ENCODE measurements at places on chromosomes 2 and 18.

- no peak for DNase-seq
Observed at GRCh38 chr2:169512525-169512924, 3.0 kb downstream of the KLHL41 start.

- DNase-seq = no peak
Observed at GRCh38 chr2:57877811-57878170, 168.8 kb upstream of the VRK2 start.

GRCh38 chr2:226802573-226802972, 3.0 kb upstream of the IRS1 start:
- peak; percentile 70 for DNase-seq

DNA sequence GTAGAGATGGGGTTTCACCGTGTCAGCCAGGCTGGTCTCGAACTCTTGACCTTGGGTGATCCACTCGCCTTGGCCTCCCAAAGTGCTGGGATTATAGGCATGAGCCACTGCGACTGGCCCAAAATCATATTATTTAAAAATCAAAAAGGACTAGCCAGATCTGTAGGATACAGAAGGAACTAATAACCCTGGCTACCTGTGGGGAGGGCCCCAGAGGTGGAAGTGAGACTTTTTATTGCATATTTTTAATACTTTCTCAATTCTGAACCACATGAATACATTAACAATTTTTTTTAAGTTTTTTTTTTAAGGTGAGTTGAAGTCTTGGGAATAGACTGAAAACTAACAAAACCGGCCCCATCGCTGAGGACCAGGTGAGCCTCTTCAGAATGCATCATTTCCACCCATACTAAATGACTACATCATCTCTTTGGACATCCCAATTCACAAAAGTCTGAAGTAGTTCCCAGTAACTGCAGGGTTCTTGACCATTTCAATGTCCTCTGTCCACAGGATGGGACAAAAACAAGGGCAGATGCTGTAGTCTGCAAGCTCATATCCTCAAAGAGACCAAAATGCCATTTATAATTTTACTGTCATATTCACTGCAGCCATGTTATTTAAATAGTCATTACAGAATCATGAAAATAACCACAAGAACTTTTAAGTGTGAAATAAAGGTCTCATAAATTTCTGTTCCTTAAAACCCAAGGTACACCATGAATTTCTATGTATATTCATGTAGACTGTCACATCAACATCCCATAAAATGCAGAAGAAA, 21.4 kb downstream of the RPL31 start:
- no peak for DNase-seq

- DNase-seq = no peak
Observed at GRCh38 chr18:59509481-59510442, 150.7 kb upstream of the LMAN1 start.

- no peak for DNase-seq
Observed at GRCh38 chr2:176567361-176567760, 298.1 kb downstream of the MTX2 start.

DNA sequence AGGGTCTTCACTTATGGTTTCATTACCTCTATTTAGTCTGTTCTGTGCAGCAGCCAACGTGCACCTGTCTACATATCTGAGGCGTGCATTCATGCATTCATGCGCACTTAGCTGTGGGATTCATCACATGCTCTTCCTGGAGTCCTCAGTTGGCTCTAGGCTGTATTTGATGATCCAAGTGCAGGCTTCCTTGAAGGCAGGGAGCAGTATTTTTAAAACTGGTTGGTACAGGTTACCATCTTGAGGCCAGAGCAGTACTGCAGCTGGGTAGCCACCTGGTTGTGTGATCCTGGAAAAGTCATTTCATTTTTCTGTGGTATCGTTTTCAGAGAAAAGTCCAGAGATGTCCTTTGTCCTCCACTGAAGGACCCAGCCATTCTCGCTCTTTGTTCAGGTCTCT, 109.8 kb downstream of the EN1 start:
- DNase-seq = no peak

DNA sequence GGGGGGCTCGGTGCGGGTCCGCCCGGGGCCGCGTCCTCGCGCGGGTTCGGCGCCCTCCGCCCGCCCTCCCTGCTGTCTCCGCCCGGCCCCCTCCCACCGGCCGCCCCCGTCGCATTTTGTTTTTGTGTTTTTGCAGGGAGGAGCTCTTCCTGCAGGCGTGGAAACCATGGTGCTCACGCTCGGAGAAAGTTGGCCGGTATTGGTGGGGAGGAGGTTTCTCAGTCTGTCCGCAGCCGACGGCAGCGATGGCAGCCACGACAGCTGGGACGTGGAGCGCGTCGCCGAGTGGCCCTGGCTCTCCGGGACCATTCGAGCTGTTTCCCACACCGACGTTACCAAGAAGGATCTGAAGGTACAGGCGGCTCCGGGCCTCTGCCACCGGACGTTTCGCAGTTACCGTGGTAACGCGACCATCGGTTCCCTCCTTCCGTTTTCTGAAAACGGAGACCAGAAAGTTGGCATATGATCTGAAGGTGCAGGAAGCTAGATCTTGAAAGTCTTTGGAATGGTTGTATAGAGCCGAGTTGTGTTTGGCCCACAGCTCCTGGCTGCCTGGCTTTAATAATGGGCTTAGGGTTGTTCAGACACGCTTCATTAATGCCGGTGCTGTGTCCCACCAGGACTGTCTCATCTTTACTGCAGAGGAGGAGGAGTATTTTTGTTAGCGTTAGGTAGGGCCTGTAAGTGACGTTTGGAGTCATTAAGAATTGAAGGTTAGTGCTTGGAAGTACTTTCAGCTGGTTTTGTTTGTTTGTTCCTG, 891 bp downstream of the KDM3A start:
- peak; percentile 18 for DNase-seq

DNA sequence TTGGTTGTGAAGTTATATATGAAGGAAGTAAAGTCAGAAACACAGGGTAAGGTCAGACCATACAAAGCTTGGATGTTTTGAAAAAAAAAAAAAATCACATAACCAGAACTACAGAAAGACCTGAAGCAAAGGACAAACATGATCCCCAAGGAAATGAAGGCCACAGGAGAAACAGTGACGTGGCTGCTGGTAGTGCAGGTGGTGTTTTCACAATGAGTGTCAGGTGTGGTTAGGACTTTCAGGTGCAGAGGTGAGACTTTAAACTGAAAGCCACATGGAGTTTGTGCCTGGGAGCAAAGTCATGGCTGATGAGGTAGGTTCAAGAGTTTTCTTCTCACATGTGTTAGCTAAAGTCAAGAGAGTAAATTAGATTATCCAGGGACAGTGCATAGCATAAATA, 270.7 kb downstream of the PIEZO2 start:
- no peak for DNase-seq

- DNase-seq = peak; percentile 61
Observed at GRCh38 chr2:1750933-1751766, 6.8 kb upstream of the PXDN start.

DNA sequence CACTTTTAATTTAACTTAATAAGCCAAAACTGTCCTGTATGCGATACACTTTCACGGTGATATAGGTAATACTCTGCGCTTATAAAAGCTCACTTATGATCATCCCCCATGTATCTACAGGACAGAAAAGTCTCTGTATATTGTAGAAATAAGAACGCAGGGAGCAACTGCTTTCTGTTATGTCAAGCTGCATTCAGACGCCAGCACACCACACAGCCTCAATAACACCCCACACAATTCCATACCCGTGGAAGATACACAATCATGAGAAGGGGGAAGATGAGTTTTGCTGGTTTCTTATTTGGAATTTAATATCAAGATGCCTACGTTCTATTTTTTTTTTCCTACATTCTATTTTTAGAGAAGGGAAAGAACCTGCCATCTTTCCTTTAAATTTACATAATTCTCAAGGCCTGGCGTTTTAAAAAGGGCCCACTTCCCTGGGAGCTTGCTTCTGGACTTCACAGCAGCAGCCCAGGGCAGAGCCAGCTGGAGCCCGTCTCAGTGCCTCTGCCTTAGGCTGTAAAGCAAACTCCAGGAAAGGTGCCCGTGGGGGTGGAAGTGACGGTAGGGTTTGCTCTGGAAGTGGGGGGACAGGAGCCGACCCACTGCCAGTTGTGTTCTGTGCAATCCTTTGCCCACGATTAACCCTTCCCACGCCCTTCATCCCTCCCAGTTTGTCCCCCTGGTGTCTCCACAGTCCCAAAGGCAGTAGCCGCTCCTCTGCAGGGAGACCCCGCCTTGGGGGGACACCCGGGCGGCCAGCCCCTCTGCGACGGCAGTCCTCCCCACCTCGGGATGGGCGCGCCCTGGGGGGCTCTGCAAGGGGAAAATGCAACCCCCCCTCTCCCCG, 5.3 kb downstream of the PTGR3 start:
- DNase-seq = no peak

DNA sequence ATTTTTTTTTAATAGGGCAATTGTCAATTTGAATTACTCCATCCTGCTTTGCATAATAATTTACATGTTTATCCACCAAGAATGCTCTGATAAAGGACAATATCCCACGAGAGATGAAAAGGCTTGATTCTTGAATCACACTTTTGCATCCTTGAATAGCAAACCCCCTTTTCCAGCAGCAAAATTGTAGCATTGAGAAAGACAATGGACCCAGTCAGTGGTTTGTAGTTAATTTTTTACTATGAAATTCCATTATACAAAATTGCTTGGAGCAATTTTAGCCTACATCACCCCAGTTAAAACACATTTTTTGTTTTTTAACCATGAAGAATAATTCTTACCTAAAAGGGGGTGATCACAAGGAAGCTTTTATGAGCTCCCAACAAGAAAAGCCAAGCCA, 255.1 kb downstream of the RND3 start:
- no peak for DNase-seq

DNA sequence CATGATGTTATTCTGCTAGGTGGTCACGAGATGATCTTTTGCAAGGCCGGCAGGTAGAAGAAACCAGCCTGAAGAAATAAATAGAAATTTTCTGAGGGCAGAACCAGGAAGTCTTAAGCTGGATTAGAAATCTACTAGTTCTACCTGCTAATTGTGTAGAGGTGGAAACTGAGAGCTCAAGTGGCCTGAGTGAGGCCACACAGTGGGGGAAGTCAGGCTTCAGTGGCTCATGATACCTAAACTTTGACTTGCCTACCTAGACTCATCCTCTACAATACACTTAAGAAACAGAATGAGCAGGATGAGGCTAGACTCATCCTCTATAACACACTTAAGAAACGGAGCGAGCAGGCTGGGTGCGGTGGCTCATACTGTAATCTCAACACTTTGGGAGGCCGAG, 134.9 kb upstream of the NDUFV2 start:
- DNase-seq = no peak

DNA sequence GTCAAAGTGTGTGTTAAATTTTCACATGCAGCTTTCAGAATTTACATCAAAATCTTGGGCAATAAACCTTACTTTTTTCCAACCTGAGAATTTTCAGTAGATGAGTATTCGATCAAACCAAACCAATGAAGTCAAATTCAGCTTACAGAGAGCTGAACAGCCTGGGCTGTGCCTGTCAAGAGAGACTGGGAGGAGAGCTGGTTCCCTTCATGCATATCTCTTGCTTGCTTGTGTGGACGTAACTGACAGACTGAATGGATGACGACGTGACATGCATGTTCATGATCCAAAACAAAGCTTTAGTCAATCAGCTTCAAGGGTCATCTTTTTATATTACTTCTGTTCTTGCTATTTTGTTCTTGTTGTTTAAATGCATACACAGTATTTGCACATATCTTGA, 145.2 kb downstream of the GALNT3 start:
- no peak for DNase-seq

DNA sequence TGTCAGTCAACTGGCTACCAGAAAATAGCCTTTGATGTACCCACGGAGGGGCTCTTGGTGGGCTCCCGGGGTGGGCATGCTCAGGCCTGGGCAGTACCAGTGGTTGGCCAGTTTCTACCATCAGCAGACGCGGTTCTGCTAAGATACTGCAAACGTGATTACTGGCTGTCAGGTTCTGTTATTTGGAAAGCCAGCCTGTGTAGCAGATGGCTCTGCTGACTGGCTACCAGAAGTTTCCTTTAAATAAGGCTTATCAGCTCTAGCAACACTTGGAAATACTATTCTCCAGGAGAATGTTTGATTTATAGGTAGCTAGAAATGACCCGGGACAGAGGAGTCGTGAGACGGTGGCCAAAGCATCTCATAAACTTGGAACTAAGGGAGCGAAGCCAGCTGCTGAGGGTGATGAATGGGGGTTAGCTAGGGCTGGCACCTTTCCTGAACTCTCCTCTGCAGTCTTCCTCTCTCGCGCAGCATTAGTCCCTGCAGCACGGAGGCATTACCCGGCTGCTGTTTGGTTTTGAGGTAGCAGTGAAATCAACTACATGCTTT, 171.9 kb downstream of the AGAP1 start:
- no peak for DNase-seq

DNA sequence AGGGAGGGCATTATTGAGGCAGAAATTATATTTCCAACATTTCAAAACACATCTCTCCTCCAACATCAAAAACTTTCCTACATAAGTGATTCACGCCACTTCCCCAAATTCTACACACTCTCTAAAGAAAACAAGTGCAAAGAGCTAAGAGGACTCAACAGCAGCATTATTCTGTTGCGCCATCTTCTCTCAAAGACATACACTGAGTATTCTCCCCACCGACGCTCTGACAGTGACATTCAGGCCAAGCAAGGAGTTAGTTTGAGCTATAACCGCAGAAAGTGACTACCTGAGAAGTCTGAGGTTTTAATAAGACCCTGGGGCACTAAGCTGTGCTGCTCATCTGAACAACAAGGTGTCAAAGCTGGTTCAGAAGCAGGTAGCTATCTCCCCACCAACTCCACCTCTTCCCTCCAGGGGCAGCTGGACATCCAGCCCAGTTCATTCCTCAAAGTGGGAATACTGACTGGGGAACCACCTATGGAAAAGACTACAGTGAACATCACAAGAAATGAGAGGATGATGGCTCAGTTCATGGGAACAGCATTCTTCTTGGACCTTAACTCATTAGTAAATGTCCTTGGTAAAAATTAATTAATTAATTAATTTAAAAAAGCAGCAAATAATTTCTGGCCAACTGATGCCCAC, 309.5 kb upstream of the CCDC68 start:
- no peak for DNase-seq

DNA sequence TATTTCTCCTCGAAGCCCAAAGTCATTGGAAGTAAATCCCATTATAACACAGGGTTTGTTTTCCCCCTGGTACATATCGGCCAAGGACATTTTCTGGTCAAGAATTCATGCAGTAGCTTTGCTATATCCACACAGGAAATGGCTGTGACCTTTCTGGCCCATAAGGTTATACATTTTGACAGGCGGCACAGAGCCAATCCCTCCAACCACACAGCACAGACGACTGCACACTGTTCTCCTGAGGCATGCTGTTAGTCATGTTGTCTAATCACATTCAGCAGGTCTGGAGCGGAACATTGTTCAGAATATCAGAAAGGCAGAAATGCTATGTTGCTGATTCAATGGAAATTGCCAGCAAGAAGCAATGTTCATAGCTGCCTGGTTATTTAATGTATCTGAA, 742.3 kb upstream of the SLC8A1 start:
- DNase-seq = peak; percentile 5

GRCh38 chr2:149226790-149227189, 103.6 kb upstream of the LYPD6 start:
- DNase-seq = no peak

- no peak for DNase-seq
Observed at GRCh38 chr2:220811115-220811514, 761.0 kb downstream of the EPHA4 start.

- DNase-seq = no peak
Observed at GRCh38 chr18:3857544-3857943, 407.6 kb downstream of the TGIF1 start.

- no peak for DNase-seq
Observed at GRCh38 chr2:86037795-86038192, 67.9 kb downstream of the POLR1A start.

Data from amniotic stem cell (primary cell).